ENCODE measurements at places on chromosomes 11 and 22.
A peak's percentile ranks its signal among the peaks of the same experiment; 100 is the strongest.

- no peak for DNase-seq
Observed at GRCh38 chr11:133619973-133620372, 87.7 kb upstream of the OPCML start.

- DNase-seq, result peak; percentile 40
Observed at GRCh38 chr11:75100314-75100713, 3.6 kb upstream of the OR2AT4 start.

DNA sequence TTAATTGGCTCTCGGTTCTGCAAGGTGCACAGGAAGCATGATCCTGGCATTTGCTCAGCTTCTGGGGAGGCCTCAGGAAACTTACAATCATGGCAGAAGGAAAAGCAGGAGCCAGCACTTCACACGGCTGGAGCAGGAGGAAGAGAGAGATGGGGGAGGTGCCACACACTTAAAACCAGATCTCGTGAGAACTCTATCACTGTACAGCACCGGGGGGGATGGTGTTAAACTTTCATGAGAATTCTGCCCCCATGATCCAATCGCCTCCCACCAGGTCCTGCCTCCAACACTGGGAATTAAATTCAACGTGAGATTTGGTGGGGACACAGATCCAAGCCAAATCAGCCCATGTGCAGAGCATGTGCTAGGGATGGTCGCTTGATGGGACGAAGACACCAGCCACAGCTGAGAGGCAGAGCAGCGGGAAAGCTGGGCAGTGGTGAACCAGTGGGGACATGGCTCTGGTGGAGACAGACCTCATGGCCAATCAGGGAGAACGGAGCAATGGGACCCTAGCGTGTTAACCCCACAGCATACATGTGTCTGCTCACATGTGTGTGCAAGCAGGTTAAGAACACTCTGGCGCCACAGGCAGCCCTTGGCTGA, 6.2 kb downstream of the TANGO2 start:
- DNase-seq, result no peak

DNA sequence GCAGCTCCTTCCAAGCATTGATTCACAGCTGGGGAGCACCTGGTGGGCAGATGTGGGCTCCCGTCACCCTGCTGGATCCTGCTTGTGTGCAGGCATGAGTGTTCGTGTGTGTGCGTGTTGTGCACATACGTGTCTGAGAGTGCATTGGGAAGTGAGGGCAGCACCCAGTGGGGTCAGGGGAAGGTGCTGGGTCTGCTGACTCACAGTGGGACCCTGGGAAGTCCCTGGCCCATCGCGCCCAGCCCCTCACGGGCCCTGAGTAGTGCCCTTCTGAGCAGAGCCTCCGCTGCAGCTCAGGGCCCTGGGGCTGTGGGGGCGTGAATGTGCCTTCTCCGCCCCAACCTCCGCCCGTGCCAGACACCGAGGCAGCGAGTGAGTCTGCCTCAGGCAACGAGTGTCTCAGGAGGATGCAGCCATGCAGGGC, 36.8 kb downstream of the WNT11 start:
- no peak for DNase-seq

DNA sequence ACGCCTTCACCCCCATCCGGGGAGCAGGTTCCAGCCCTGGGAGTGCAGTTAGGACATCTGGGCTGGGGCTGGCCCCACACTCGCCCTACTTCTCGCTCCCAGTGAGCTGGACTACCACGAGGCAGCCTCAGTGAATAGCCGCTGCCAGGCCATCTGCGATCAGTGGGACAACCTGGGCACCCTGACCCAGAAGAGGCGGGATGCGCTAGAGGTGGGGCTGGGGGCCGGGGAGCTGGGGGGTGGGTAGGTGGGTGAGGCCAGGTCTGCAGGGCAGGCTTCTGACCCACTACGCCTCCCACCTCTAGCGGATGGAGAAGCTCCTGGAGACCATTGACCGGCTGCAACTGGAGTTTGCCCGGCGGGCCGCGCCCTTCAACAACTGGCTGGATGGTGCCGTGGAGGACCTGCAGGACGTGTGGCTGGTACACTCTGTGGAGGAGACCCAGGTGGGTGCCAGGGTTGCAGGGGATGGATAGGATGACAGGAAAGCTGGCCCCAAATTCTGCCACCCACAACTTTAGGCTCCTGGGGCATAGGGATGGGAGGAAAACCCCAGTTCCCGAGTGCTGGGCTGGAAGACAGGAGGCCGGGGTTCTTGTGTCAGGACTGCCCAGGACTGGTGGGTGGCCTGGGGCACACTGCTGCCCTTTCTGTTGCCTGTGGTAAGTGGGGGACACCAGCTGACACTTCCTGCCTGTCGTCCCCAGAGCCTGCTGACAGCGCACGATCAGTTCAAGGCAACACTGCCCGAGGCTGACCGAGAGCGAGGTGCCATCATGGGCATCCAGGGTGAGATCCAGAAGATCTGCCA, 8.3 kb downstream of the CTSF start:
- DNase-seq, result no peak

DNA sequence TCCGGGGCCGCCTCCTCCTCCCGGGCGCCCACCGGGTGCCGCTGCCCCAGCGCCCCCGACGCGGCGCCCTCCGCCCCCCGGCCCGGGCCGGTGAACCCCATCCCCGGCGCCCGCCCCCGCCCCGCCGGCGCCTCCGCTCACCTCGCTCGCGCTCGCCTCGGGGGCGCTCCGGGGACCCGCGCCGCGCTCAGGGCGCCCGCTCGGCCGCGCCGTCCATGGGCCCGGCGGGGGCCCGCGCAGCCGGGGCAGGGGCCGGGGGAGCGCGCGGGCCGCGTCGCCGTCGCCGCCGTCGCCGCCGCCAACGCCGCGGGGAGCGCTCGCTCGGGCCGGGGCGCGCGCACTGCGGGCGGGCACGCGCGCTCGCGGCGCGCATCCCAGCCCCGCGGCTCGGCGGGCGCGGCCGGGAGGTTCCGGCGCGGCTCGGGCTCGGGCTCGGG, 293 bp downstream of the DUSP8 start:
- no peak for DNase-seq

DNA sequence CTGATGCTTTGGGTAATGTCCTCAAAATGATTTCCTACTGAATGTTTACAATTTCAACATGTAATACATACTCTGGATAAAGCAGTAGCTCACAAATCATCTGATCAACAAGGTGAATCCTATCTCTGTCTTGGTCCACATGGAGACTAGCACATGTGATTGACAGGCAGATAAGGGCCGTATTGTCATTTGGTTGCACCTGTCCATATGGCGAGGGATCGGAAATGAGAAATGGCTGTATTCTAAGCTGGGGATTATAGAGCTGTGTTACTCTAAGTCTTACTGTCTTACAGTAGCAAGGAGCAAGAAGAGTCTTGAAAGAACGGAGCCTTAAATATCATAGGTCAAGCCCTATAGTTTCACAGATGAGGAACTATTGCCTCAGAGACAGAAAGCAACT, 55.7 kb downstream of the APIP start:
- no peak for DNase-seq

GRCh38 chr11:76073724-76074123, 132.6 kb downstream of the WNT11 start:
- DNase-seq, result no peak

DNA sequence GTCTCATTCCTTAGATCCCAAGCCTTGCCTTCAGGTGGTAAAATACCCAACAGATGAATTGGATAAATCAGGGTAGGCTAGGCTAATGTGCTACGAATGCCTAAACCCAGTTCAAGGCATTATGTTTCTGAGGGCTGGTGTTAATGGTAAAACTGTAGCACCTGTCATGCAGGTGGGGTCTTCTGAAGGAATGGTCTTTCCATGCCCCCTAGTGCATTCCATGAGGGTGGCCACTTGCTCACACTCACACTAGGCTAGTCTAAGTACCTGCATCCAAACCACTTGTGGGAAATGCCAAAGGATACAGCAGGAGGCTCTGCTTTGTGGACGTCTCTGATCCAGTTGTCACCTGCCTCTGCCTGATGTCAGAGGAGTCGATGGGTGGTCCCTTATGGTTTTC, 24.2 kb upstream of the UCP3 start:
- peak; percentile 30 for DNase-seq

DNA sequence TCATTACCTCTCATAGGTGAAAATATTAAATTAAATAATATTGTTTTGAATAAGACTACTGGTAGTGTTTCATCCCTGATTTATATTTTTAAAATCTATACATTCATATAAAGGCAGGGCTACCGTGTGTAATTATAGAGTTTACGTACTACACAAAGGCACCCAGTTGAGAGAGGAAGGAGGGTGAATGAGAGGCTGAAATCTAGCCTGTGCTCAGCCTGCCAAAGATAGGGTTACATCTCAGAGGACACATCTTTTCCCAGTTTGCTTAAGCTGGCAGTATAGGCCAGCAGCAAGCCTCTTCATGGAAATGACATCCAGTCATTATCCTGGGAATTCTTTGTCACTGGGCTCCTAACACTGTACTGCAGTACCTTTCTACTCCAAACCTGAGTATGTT, 7.5 kb upstream of the B3GNT6 start:
- no peak for DNase-seq

DNA sequence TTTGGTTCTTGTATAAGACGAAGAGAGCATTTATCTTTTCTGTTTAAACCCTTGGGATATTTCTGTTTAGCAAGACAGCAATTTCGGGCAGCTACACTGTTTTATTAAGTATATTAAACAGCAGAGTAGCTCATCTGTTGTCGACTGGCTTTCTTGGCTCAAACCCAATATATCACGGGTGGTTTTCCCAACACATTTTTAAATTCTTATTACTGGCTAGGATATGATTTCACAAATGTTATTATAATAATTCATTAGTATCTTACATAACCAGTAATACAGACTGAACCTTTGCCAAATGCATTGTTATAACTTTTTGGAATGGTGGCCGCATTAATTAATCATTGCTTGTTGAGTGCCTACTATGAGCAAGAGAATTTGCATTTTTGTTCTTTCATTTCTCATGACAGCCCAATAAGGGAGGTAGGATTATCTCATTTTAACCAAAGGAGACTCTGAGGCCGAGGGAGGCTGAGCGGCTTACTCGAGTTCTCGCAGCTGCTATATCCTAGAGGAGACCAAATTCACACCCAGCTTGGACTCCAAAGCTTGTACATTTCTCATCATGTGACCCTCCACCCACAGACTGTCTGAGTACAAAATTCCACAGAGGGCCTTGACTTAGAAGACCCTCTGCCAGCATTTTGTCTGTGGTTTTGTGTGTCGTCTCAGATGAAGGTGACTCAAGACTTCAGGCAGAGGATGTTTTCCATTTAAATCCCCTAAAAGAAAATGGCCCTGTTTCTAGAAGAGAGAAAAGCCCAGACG, 304.9 kb downstream of the NTM start:
- no peak for DNase-seq

- no peak for DNase-seq
Observed at GRCh38 chr22:47422736-47423135, 660.3 kb downstream of the TBC1D22A start.

DNA sequence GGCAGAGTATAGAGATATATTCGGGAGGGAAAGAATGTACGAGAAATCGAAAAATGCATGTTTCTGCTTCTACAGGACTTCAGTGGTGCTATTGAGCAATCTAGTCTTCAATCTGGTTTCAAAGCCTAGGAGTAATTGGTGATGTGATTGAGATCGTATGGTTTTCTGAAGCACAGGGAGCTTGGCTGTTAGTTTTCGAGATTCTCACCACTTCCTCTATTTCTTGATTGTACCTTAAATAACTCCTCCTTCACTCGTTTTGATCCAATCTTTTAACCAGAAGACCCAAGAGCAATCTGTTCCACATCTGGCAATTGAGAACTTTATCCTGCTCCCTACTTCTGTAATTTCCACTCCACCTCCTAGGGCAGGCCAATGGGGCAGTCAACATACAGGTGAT, 518 bp downstream of the CCDC179 start:
- no peak for DNase-seq

DNA sequence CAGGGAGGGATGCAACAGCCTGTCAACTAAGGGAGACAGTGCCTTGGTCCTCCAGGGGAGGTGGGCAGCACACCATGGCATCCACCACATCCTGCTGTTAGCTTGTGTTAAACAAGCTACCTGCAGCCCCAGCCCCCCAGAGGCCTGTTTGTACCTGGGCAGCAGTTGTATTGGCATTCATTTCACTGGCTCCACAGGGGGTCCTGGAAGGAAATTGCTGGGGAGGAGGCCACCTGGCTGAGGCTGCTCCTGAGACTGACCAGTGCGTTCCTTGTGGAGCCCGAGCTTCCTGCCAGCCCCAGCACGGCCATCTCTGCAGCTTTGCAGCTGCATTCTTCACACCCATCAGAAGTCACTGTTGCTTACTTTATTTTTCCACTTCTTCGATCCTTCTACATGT, 479.9 kb downstream of the INSC start:
- DNase-seq, result no peak

DNA sequence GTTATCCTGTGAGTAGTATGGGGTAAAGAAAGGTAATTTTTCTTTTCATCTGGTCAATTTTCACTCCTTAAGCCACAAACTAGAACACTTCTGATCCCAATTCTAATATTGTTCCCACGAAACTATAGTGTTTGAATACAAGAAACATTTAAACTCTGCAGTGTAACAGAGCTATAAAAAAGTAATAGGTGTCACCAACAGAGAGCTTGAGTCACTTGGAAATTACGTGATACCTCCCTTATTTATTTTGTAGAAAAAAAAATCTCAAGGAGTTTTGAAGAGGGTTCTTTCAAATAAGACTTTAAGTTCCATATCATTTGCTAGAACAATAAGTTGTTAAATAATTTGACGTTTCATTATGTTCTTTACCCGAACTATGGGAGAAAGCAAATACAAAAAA, 959.4 kb downstream of the JRKL start:
- no peak for DNase-seq

DNA sequence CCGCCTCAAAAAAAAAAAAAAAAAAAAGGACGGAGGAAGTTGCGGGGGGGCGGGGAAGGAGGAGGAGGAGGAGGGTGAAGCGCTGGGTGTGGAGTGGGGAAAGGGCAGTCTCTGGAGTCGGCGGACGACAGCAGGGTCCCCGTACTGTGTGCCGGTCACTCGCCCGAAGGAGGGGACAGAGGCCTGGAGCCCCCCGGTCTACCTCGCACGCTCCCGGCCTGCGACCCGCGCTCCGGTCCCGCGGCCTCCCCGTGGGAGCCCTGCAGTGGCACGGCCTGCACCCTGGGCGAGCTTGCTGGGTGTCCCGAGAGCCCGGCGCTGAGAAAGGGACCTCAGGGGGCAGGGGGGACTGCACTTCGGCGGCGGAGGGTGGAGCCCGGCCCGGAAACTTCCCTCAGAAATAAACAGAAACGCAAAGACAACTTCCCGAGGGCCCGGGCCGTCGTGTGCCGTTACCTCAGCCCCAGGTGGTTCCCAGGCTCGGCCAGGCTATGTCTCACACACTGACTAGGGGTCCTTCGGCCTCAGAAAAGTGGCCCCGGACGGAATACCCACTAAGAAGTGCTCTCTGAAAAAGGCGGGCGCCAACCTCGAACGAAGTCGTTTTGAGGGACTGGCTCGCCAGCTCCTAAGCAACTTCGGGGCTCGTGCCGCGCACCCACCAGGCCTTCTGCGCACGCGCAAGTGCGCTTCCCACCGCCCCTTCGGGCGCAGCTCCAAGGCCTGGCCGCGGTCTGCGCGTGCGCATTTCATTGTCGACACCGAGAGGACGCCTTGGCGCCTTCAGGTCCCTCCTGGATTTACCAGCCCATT, at the start of gene MAJIN:
MAJIN (minus strand) TSS at position 688 of the 813 bp plus-strand sequence. CDS start 12,703 bp downstream, outside the sequence.
- peak; percentile 91 for DNase-seq

Measured in CD4-positive, alpha-beta T cell treated with Interleukin-15 for 1 hour (primary cell).